Breast epithelium (tissue), 4 donors: ENCODE measurements at places on chromosomes 7 and 10. TPM values are rescaled to one million over a fixed set of nuclear protein-coding genes. Genes with fewer than 3 reads are reported as not detected.

GRCh38 chr10:7412237-7412927 lies 1.5 kb upstream of the SFMBT2 start:
- DNase-seq, result peak; percentile 73

DNA sequence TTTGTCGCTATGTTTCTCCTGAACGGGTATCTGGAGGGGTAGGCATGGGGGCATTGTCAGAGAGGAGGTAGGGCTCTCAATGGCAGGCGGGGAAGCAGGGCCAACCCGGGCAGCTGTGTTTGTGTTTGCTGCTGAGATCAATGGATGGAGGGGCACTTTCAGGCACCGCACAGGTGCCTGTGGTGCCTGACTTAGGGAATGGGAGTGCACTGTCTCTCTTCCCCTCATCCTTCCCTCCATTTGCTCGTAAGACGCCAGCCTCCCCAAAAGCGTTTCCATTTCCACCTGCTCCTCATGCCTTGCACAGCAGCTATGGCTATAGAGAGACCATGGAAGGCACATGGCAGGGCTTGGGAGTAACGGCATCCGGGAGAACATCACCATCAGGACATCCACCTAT lies 615.9 kb upstream of the FOXK1 start:
- DNase-seq, result no peak

Gene SPDYE1
- not detected for total RNA-seq

- no peak for DNase-seq
These were observed 25.8 kb upstream of the AMPH start for GRCh38 chr7:38656968-38657367.

DNA sequence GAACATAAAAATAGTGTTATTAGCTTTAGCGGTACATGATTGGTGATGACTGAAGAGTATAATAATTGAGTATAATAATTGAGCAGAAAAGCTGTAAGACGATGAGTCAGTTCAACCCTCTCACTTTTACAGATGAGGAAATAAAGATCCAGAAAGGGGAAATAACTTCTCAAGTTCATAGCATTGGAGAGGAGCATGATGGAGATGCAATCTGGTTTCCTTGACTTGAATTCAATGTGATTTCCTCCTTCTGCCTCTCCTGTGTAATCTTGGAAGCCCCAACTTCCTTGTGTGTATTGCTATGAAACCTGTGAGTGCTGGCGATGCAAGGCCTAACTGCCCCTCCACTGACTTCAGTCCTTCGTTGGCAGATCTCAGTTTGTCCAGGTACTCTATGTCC lies 265.1 kb downstream of the LRMDA start:
- no peak for DNase-seq

GRCh38 chr10:131352765-131353290 lies 41.3 kb upstream of the TCERG1L start:
- DNase-seq, result no peak

GRCh38 chr10:31315453-31315852 lies 3.6 kb upstream of the ZEB1 start:
- no peak for DNase-seq

GRCh38 chr10:132006966-132007365 lies 25.2 kb upstream of the BNIP3 start:
- no peak for DNase-seq

GRCh38 chr7:49596701-49597491 lies 176.5 kb upstream of the VWC2 start:
- DNase-seq, result no peak

GRCh38 chr7:156993021-156993924 lies 17.2 kb downstream of the MNX1 start:
- DNase-seq, result no peak

Gene TBC1D12
- 19.0 TPM for total RNA-seq

Gene ZNF117
- total RNA-seq, result 37.4 TPM
